ENCODE measurements at places on chromosomes 5 and 9.

DNA sequence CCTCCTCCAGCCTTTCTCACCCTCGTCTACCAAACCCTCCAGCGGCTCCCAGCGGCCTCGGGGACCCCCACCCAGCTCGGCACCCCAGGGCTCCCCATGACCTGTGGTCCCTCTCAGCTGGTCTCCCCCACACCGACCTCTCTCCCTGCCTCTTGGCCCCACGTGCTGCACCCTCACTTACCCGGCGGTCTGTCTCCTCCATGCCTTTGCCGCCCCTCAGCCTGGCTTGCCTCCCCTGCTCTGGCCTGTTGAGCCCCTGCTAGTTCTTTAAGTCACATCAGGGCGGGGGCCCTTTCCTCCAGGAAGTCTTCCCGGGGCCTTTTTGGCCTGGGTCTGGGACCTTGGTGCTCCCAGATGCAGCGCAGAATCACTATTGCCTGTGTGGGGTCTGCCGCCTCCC is 81.5 kb downstream of the LMX1B start:
- DNase-seq, result no peak

DNA sequence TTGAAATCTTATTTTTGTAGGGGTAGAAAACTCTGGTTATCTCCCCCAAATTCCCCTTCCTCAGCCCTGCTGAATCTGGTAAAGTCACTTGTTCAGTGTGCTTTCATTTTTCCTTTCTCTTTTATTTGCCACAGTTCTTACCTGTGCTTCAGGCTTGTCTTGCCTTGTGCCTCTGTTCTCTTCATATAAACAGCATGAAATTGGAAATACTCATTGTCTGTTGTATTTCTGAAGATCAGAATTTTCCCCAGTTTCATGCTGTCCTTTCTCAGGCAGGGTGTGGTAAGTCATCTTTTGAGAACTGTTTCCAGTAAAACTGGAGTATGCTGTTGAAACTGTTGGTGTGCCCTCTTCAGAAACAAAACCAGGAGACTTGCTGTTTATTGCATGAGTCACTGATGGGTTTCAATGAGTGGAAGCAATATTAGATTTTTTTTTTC is 7.0 kb downstream of the PAM start:
- DNase-seq, result no peak

DNA sequence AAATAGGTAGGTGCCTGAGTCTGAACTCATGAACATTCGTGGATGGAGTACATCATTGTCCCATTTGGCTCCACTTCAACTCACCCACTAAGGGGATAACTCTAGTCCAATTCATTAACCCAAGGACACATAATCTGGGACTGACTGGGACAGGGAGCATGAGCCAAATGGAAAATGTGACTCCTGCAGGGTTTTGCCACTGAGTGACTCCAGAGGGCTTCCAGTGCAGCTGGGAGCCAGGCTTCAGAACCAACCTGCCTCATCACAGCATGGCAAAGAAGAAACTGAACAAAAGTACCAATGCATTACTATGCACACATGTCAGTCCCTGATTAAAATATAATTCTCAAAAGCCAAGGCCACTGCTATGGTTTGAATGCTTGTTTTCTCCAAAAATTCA is 159.7 kb upstream of the SNX2 start:
- no peak for DNase-seq

DNA sequence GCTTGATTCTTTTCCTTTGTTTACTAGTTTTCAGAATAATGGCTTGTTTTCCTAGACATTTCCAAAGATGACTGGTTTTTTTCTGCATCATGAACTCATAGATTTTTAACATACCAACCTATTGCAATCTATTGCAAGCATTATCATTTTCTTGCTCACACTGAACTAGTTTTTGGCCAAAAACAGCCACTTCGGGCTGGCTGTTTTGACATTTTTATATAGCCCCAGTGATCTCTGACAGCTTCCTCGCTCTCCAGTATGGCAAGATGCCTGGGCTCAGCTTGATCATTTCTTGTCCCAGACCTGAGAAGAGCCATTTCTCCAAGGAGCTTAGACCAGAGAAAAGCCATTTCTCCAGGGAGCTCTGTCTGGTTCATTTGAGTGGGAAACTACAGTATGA is 94.3 kb upstream of the MAMDC2 start:
- no peak for DNase-seq

- no peak for DNase-seq
Observed at GRCh38 chr5:65620021-65620420, 4.1 kb downstream of the TRIM23 start.

DNA sequence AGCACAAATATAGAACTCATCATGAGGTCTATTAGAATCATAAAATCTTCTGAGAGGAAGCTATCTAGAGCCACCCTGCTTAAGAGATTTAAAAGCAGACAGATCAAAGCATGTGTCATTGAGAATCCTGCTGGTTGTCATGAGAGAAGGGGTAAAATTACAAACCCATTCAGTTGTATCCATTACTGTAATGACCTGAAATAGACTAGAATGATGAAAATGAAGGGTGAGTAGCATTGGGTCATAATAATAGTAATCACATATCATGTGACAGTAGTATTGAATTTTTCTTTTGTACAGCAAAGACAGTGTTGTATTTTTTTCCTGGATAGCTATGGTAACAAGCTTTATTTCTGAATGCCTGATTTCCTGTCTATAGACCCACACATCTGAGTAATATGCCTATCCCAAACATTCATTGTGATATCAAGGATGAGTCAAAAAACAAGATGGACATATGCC is 149.0 kb downstream of the PDE4D start:
- no peak for DNase-seq

DNA sequence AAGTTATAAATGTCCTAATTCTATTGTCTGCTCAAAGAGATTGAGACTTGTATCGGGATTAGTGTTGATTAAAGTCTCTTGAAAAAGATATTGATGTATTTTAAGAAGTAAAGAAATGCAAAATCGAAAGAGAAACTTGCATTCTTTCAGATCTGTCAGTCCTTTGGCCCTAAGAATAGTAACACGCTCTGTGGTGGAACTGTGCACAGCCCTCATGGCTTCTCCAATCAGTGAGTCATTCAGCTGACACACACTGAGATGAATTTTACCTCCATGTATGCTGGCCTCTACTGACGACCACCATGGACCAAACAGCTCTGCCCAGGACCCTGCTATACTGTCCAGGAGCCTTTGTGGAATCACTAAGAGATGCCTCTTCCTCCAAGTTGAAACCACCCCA is 232.4 kb downstream of the ESM1 start:
- no peak for DNase-seq

DNA sequence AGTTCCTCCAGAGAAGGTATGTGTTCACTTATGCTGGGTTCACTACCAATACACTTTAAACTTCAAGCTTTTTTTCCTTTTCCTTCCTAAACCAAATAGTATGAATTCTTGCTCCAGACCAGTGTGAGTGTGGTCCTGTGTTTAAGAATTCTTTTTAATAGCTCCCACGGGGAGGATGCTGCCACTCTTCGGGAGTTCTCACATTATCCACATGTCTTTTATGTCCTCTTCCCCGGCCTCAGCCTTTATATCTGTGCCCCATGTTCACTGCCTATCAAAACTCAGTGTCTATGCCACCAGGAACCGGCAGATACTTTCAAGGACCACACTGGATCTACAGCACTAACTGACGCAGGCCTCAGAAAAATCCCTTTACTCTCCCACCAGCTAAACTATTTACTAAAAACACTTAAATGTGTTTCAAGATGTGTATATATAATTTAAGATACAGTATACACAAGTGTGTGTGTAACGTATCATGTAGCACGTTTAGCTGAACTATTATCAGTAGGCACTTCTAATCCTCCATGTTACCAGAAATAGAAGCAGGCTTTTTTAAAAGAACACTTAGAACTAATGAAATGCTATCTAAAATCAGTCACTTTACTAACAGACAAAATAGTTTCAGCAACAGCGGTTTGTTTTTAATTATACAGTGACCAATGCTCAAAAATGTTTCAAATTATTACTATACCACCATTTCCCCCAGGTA is 88.0 kb downstream of the PLPP1 start:
- no peak for DNase-seq

DNA sequence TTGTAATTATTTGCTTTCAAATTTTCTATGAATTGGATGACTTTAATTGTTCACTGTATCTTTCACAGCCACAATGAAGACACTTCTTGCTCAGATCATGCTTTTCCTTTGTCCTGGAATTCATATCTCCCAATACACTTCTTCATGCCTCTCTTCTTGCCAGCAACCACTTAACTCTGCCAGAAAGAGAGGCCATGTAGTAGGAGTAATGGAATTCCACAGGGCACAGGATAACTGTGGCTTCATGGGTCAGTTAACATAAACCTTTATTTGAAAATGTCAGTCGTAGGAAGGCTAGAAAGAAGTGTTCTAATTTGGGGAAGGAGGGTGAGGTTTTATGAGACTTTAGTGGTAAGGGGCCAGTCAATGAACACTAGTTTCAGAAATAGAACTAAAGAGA is 190.3 kb downstream of the TMEM167A start:
- no peak for DNase-seq

DNA sequence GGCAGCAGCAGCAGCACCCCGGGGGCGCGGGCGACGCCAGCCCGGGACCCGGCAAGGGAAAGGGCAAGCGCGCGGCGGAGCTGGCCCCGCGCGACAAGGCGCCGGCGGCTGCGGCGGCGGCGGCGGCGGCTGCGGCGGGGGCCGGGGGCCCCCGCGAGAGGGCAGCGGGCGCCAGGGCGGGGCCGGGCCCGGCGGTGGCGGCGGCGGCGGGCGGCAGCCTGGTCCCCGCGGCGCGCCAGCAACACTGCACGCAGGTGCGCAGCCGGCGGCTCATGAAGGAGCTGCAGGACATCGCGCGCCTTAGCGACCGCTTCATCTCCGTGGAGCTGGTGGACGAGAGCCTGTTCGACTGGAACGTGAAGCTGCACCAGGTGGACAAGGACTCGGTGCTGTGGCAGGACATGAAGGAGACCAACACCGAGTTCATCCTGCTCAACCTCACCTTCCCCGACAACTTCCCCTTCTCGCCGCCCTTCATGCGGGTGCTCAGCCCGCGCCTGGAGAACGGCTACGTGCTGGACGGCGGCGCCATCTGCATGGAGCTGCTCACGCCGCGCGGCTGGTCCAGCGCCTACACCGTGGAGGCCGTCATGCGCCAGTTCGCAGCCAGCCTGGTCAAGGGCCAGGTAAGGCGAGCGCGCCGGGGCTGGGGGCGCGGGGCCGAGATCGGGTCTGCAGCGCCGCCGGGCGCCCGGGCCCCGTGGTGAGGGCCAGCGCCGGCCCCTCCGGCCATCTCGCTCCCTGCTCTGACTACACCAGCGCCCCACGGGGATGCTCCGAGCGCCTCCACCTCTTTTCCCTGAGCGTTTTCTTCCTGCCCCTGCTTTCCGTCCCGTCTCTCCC is at the start of gene UBE2QL1:
UBE2QL1 (plus strand) TSS at position 238 of the 843 bp plus-strand sequence; CDS start at position 273, 35 bp downstream.
- no peak for DNase-seq

DNA sequence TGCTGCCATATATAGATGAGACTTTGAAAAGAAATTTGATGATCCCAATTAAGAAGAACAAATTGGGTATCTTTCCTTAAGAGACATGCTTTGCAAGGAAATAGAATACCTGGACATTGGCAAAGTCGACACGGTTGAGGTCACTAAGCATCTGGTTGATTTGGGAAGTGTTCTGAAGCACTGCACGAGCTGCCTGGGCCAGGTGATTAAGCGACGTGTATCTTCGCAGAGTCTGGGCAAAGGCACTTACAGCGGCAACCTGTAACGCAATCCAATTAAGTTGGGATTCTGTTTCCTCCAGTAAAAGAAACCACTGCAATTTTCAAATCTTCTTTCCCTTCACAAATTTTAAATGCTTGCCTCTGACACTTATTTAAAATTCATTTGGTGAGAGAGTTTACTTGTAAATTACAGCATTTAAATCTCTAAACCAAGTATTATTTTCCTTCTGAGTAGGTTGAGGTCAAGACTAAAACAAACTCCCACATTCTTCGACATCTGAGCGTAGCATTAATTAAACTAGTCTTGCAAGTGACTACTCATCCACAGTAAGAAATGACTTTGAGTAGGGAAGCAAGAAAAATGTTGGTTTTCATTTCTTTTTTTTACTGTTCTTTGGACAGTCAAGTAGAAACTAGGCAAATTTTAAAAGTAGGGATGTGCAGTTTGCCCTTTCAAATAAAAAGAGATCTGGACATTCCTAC is 262.8 kb downstream of the RFX3 start:
- DNase-seq, result no peak

DNA sequence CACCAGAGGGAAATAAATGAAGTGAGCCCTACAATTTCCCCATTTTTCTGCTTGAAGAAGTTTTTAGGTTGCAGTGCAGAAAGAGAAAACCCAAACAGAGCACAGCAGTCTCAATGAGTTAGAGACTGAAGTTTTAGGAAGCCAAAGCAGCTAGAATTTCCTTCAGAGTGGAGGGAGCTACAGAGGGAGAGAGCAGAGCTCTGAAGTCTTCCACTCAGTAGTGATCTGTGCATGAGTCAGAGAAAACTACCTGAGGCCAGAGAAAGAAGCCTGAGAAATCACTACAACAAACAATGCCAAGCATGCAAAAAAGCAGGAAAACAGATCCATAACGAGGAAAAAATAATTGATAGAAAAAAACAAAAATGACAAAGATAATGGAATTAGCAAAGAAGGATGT is 17.9 kb upstream of the NDUFB6 start:
- no peak for DNase-seq

GRCh38 chr5:67201897-67202549 is 5.4 kb upstream of the CD180 start:
- no peak for DNase-seq

DNA sequence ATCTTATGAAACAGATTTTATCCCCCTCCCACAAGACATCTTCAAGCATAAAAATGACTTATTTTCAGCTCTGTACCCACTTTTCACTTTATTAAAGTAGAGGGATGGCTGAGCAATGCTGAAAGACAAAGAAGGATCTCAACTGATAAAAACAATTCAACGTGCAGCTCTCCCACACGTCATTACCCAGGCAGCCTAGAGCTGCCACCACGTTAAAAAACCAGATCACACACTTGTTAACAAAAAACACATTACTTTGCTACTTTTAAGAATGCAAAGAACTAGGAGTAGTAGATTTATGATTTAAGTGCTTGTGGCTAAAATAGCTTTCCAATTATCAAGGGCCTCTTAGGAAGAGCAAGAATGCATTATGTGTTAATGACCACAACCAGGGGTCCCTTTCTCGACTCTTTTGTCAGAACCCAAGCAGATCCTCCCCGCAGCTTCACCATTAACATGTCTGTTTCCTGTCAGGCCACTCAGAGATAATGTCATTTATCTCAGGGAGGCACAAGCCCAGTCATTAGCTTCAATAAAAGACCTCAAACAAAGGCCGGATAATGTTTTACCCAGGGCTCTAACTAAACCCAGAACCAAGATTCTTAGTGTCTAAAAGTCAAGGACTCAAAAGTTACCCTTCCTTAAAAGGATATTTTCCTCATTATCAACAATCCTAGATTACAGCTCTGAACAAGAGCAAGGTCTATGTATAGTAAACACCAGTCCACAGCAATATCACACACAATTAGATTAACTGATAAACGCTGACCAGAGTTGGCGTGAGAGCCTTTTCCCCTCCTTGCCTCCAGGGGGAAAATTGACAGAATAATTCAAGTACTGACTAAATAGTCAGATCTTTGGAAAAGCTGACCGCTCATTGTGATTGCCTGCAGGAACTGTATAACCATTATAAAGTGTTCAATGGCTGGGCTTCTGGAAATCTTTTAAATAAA is 7.5 kb downstream of the ZNF608 start:
- DNase-seq, result no peak
